ENCODE measurements at places on chromosomes 16 and 17. TPM values are rescaled to one million over a fixed set of nuclear protein-coding genes. Genes with fewer than 3 reads are reported as not detected.

DNA sequence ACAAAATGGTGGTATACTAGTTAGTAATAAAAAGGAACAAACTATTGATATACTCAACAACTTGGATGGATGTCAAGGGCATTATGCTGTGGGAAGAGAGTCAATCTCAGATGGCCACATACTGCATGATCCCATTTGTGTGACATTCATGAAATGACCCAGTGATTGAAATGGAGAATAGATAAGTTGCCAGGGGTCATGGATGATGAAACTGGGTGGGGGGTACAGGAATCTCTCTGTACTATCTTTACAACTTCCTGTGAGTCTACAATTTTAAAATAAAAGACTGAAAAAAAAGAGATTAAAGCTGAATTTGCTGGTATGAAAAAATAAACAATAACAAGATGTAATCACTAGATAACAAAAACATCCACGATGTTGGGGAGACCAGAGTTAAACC is 70.5 kb upstream of the CDYL2 start:
- DNase-seq: no peak

- no peak for DNase-seq
Measured at GRCh38 chr17:64024215-64024654, 3.8 kb upstream of the ICAM2 start.

DNA sequence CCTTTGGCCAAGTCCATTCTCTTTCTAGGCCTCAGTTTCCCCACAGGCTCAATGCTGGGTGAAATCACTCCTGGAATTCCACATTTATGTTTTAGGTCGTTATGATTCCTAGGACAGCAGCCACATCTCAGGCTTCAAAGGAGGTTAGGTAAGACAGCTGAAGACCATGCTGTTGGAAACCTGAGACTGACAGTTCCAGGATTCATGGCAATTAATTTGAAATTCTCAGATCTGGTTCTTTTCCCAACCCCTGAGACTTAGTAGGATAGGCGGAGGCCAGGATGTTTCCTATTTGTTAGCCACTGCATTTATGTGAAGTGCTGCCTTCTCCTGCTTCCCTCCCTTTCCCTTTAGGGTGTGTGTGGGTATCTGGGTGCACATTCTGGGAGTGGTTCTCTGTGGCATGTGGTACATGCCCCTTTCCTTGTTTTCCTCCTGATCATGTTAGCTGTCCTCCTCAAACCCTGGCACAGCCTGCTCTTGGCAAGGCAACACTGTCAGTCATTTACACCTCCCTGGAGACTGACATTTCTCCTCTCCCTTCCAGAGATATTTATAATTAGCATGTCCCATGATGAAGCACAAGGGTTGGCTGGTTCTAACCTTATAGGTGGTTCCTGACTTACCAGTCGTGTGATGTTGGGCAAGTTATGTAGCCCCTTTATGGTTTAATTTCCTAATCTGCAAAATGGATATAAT is 91.4 kb upstream of the SALL1 start:
- no peak for DNase-seq

DNA sequence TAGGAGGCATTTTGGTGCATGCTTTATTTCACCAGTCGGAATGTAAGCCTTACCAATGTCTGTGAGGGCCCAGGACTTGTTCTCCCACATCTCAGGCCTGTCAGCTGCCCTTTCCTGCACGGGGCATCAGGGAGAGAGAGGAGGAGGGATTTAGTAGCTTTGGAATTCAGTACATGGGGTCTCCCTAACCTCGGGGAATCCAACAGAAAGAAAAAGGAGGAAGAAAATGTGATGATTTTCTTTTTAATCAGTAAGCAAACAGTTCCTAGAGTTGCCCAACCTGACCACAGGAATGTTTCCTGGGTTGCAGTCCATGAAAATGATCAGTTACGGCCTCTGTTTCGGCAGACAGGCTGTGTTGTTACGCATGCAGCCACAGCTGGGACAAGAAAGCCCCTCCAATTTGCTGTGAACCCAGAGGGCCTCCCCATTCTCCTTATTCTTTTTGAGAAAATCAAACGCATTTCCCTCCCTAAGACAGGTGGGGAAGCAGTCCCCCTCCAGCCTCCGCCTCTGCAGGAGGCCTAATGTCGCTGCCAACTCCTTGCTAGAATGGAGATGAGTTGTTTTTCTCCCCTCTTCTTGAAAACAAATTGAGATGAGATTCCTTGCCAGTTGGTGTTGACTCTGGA is 53.1 kb upstream of the TANGO6 start:
- no peak for DNase-seq

DNA sequence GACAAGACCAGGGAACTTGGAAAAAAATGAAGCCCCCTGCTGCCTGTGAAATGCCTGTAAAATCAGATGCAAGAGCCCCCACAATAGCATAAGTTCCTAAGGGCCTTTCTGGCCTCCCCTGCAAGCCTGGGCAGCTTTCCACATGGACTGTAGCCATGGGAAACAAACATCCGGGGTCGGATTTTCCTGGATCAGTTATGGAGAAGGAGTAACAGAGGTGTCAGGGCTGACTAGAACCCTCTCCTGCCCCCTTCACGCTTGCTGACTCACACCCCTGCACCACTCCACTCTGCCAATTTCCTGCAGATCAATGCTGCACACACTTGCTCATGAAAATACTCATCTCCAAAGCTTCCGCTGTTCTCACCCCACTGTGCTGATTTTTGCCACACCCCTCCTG is 258.6 kb downstream of the CBLN1 start:
- no peak for DNase-seq

- no peak for DNase-seq
Measured at GRCh38 chr17:36545077-36545464, 352 bp downstream of the GGNBP2 start.

DNA sequence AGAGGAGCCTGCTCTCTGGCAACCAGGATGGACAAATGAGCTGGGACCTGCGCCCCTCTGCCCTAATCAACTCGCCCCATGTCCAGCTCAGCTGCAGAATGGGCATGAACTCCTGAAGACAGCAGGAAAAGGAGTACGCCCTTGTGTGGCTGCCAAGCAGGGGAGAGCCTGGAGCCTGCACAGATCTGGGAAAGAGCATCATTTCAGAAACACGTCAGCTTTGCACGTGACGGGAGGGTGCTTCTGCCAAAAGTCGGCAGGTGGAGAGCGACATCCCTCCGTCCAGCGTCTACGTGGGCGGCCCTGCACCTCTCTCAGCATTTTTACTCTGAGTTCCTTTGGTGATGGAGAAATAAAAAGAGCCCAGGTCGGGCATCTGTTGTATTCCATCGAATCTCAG is 18.5 kb downstream of the NME3 start:
- DNase-seq: no peak

- DNase-seq: no peak
Measured at GRCh38 chr16:87243478-87243877, 73.7 kb downstream of the C16orf95 start.

Gene CSH1
- total RNA-seq: not detected

DNA sequence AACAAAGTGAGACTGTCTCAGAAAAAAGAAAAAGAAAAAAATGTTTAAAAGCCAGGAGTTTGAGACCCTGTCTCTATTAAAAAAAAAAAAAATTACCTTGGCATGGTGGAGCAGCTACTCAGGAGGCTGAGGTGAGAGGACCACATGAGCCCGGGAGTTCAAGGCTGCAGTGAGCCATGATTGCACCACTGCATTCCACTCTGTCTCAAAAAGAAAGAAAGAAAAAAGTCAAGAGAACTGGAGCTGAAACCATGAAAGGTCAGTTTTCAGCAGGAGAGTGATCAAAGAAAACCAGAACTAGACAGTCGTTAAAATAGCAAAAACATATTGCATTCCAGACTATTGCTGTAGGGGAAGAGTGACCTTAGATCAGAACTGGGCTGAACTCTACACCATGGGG is 8.8 kb downstream of the QPRT start:
- no peak for DNase-seq

DNA sequence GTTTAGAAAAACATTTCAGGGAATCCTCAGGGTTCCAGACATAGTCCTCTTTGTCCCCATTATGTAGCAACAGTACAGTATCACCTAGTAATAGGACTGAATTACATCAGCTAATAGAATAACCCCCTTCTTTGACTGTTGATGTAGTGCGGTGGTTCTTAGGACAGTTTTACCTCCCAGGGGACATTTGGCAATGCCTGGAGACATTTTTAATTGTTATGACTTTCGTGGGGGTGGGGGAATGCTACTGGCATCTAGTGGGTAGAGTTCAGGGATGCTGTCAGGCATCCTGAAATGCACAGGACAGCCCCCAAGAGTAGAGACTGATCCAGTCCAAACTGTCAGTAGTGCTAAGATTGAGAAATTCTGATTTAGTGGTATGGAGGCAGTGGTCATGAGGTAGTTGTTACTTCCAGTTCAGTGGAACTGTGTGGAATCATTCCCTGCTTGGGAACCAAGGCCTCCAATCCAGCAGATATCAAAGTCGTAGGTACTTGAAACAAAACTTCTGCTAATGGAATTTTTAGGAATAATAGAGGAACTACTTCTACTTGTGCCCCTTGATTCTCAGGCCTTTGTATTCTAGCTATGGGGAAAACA is 20.3 kb downstream of the NF1 start:
- DNase-seq: no peak

DNA sequence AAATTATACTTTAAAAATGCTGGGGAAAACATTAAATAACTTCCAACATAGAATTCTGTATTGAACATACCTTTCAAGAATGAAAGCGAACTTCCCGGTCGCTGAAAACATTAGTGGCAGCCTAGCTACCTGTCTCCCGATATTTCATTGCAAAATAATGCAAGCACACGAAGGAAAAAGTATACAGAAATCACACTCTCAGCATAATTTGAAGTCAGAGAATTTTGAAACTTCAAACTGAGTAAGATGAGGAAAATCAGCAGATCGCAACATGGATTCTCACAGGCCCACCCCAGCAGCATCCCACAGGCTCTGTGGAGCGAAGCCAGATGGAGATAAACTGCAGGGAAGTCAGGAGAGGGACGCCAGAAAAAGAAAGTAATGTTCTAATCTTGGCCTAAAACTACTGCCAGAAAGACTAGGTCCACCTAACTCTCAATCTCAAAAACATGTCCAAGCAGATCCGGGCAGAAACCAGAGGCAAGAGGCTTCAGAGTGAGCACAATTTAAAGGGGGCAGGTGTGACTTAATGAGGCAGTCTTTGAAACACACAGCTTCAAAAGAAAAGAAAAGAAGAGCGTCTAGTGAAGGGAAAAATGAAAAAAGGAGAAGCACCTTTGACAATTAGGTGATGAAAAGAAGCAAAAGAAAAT is 4.8 kb upstream of the GOSR1 start:
- no peak for DNase-seq

Gene TP53TG3B
- not detected for total RNA-seq

- no peak for DNase-seq
Measured at GRCh38 chr17:9868552-9868951, 36.5 kb downstream of the RCVRN start.

- DNase-seq: no peak
Measured at GRCh38 chr17:36088670-36089338, 1.1 kb downstream of the CCL3 start.

Gene SMPD3
- 0.12 TPM for total RNA-seq

DNA sequence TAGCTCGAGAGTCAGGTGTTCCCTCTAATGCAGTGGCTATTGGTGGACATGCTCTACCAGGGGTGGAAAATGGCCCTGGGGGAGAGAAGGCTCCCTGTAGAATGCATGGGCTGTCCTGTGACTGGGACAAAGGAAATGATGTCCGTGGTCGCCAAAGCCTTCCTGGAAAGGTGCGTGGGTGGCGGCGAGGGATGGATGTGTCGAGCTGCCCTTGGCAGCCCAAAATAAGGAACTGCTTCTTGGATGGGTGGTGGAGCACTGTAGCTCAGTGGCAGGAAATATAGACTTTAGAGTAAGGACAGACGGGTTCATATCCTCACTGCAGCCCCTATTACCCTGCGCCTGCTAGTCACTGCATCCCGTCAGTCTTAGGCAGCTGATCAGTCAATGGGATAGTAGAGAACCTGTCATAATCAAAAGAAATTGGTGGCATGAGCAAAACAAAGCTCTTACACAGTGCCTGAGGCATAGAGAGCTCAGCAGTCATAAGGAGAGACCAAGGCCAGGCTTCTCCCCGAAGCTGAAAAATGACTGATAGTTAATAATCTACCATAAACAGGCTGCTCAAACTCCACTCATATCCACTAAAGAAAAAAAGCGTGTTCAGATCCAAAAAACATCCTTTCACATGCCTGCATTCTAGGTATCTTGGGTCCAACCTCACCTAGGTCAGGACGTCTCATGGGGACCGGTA is 123.5 kb upstream of the PLCG2 start:
- DNase-seq: no peak

Gene CSH2
- total RNA-seq: not detected

GRCh38 chr16:337437-337836 is 15.1 kb downstream of the AXIN1 start:
- no peak for DNase-seq

GRCh38 chr16:87439926-87440325 is 47.8 kb downstream of the MAP1LC3B start:
- DNase-seq: no peak

DNA sequence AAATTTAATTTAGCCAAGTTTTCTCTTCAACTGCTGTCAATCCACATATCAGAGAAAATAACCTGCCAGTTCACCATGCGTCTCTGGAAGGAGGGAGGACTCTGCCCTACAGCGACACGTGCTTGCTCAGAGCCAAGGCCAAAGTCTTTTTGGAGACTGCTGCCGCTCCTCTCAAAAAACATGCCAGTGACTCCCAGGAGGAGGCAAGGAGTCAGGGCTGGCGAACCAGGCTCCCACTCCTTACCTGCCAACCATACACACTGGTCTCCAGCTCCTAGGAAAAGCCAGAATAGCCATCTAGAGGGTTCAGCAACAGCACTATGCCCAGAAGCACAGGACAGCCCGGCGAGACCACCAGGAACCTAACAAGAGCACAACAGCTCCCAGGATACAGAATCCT is 73.0 kb downstream of the ANKRD11 start:
- no peak for DNase-seq

Gene KRTAP3-2
- total RNA-seq: not detected

Gene HIGD1B
- total RNA-seq: not detected

Gene C17orf100
- 1.8 TPM for total RNA-seq

DNA sequence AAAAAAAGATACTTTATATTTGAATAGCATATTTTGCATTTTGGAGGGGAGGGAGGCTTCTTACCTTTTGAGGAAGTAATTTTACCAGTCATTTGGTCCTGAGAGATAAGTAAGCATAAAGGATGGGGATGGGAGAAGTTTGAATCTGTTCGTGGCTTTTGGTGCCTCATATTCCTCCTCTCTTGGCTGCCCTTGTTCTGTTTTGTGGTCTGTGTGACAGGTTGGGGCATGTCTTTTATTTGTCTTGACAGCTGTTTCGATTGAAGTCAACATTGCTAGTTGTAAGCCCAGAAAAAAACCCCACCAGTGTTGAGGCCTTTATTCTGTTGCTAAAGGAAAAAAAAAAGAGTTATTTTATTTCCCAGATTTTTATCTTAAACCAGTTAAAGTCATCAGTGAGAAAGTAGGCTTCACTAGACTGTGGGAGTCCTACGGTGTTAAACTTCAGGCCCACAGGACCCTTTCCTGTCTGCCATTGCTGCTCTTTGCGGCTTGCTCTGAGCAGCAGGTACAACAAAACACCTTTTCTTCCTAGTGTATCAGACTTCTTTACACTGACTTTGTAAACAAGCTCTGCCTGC is 11.4 kb downstream of the SLC7A6 start:
- DNase-seq: peak; percentile 66
